Uterus (tissue), 4 donors: ENCODE measurements at places on chromosomes 2 and 18. TPM values are rescaled to one million over a fixed set of nuclear protein-coding genes. Genes with fewer than 3 reads are reported as not detected.

Gene GLI2
- 23.6 TPM for total RNA-seq

Gene CGREF1
- 22.9 TPM for total RNA-seq

Gene KIAA2012
- total RNA-seq: 0.15 TPM

Gene ANKRD39
- 23.4 TPM for total RNA-seq

Gene UGT1A9
- not detected for total RNA-seq

Gene MIB1
- 25.9 TPM for total RNA-seq

Gene BOLA3
- total RNA-seq: 14.1 TPM

Gene UGT1A4
- not detected for total RNA-seq

Gene DNAH7
- total RNA-seq: 0.29 TPM

Gene VWC2L
- total RNA-seq: not detected

Gene BUB1
- total RNA-seq: not detected

Gene SNTG2
- total RNA-seq: 18.2 TPM

Gene STARD6
- not detected for total RNA-seq
